ENCODE measurements at places on chromosomes 16 and 17.

- no peak overlapping the region for H3K4me3 ChIP-seq
- H3K27ac ChIP-seq, result no peak overlapping the region
- H3K27me3 ChIP-seq, result no peaks in the 10 kb centered on the region
- H3K4me1 ChIP-seq, result no peaks in the 10 kb centered on the region
- DNase-seq, result no peak
These were observed 325.1 kb upstream of the KCNJ16 start for GRCh38 chr17:69749911-69750310.

DNA sequence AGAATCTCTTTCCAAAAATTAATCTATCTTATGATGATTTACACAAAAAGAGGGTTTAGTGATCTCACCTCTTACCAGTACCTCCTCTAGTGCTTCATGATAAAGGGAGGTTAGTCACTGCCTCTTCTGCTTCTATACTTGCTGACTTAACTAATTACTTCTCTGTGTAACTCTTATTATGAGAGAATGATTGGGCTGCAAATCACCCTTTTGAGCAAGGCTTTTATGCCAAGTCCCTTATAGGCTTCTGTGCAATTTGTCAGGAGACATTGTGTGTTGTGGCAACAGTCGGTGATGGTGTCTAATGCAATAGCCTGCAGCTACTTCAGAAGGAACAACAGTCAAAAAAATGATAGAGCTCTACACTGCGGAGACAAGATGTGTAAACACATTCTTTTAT, 1568.1 kb upstream of the GOT2 start:
- H3K27me3 ChIP-seq, result no peaks in the 10 kb centered on the region
- no peaks in the 10 kb centered on the region for H3K4me1 ChIP-seq
- DNase-seq, result no peak
- H3K4me3 ChIP-seq, result no peak overlapping the region
- H3K36me3 ChIP-seq, result no peaks in the 10 kb centered on the region

GRCh38 chr17:28298449-28298848, 20.6 kb upstream of the TMEM97 start:
- no peak overlapping the region for H3K27ac ChIP-seq
- no peak overlapping the region for H3K4me3 ChIP-seq
- no peaks in the 10 kb centered on the region for H3K36me3 ChIP-seq
- DNase-seq, result no peak

GRCh38 chr16:89105599-89106151, 12.0 kb downstream of the ACSF3 start:
- H3K36me3 ChIP-seq, result peaks cover 7% of the 10 kb centered on the region
- no peak overlapping the region for H3K4me3 ChIP-seq
- no peaks in the 10 kb centered on the region for H3K27me3 ChIP-seq
- no peak overlapping the region for H3K27ac ChIP-seq
- H3K4me1 ChIP-seq, result no peaks in the 10 kb centered on the region
- no peak for DNase-seq

- peaks cover 44% of the 10 kb centered on the region for H3K4me1 ChIP-seq
- H3K27me3 ChIP-seq, result no peaks in the 10 kb centered on the region
- H3K27ac ChIP-seq, result peak overlapping the region; percentile 98
- H3K36me3 ChIP-seq, result peaks cover 9% of the 10 kb centered on the region
These were observed 22.6 kb downstream of the NDE1 start for GRCh38 chr16:15672514-15673167.

DNA sequence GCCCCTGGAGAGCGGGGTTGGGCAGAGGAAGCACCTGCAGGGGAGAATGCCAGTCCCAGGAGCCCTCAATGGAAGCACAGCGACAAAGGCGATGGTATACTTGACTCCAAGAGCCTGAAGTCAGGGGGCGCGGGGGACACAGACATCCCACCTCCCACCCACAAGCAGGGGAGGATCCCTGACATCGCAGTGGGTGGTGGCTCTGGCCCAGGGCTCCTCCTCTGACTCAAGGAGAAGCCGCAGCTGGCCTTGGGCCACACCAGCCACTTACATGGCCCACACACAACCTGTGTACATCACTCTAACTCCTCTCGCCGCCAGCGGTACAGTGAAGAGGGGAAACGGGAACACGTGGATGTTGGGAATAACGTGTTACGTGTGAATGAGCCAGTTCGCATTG, 44.3 kb downstream of the FZD2 start:
- peaks cover 30% of the 10 kb centered on the region for H3K4me1 ChIP-seq
- no peaks in the 10 kb centered on the region for H3K36me3 ChIP-seq

- peaks cover 6% of the 10 kb centered on the region for H3K27me3 ChIP-seq
- no peak overlapping the region for H3K27ac ChIP-seq
- H3K4me3 ChIP-seq, result no peak overlapping the region
- no peaks in the 10 kb centered on the region for H3K36me3 ChIP-seq
These were observed 29.9 kb upstream of the TNS4 start for GRCh38 chr17:40531051-40531991.

GRCh38 chr16:68289202-68289601, 21.5 kb downstream of the SLC7A6OS start:
- no peak overlapping the region for H3K4me3 ChIP-seq
- no peaks in the 10 kb centered on the region for H3K4me1 ChIP-seq

- H3K27me3 ChIP-seq, result no peaks in the 10 kb centered on the region
- H3K36me3 ChIP-seq, result no peaks in the 10 kb centered on the region
- no peak for DNase-seq
- H3K27ac ChIP-seq, result no peak overlapping the region
- no peak overlapping the region for H3K4me3 ChIP-seq
These were observed 264.0 kb downstream of the XYLT1 start for GRCh38 chr16:17206712-17207111.

DNA sequence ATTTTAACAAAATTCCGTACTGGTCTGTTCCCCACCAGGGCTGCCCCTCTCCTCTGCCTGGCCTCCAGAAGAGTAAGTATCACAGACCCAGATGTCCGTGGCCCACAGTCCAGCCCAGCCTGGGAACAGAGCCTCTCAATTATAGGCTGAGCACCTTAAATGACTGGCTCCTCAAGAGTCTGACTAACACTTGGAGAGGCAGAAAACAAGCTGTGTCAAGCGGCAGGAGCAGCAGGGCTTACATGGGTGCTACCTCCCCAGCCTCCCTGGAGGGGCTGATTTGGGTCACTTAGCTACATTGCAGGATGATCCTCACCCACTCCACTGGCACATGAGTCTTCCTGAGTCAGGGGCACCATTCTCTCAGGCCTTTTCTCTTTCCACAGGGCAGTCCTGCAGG, 209.7 kb downstream of the COPRS start:
- H3K36me3 ChIP-seq, result peaks cover 13% of the 10 kb centered on the region
- H3K4me1 ChIP-seq, result no peaks in the 10 kb centered on the region
- H3K27me3 ChIP-seq, result peaks cover 9% of the 10 kb centered on the region
- H3K4me3 ChIP-seq, result no peak overlapping the region
- DNase-seq, result no peak

DNA sequence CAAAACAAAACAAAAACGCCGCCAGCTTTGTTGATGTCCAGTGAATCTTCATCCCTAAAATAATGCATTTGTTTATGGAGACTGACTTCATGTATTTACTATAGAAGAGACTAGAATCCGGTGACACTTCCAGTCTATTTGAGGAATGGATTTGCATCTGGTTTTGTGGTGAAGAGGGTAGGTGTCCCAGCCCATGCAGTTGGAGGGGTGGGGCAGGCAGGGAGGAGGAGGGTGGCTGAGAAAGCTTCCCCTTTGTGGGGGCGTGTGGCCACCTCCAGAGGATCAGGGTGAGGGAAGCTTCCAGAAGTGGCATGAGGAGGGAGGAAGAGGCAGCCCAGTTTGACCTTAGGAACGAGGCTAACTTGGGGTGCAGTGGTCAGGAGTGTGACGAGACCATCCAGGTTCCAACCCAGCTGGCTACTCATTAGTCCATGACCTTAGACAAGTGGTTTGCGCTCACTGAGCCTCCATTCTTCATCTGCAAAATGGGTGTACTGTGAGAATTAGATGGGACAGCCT, 69.5 kb downstream of the CMIP start:
- no peak for DNase-seq
- no peak overlapping the region for H3K27ac ChIP-seq
- peaks cover 20% of the 10 kb centered on the region for H3K4me1 ChIP-seq
- no peaks in the 10 kb centered on the region for H3K27me3 ChIP-seq

Data from neural crest cell (in vitro differentiated cells).